ENCODE measurements at places on chromosomes 7 and 10.

- DNase-seq, result no peak
Measured at GRCh38 chr10:32489901-32490300, 44.0 kb downstream of the CCDC7 start.

DNA sequence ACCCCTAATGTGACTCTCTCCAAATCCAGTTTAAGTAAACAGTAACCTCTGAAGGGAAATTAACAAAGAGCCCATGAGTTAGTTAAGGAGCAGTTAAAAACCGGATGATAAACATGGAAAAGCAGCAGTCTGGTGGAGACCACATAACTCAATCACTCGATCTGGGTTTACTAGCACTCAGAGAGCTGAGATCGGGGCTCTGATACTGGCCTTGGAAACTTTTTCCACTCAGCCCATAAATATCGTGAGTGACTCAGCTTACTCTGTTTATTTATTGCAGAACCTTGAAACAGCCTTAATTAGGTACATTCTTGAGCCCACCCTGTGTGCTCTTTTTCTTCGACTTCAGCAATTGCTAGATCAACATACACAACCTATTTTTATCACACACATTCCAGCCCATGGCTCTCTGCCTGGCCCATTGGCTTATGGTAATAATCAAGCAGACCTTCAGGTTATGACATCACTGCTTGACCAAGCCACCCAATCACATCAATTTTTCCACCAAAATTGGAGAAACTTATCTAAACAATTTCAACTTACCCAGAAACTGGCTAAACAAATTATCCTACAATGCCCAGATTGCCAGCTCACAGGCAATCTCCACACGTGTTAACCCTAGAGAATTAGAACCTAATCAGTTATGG, 82.2 kb upstream of the GPR22 start:
- DNase-seq, result no peak

DNA sequence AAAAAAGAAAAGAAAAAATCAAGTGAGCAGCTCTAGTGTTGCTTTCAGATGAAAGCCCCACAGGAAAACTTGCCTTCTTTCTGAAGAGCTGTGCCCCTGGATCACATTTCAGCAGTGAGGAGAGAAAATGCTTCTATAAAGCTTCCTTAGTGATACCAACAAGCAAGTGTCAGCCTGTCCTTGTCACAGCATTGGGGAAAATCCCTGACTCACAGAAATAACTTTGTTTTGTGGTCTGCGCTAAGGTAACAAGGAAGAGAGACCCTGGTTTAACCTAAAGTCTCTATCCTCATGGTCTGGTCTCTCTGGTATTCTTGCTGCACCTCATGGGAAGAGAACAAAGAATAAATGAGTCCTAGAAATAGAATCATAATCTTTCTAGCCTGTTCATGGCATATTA, 885.2 kb upstream of the SORCS1 start:
- no peak for DNase-seq

DNA sequence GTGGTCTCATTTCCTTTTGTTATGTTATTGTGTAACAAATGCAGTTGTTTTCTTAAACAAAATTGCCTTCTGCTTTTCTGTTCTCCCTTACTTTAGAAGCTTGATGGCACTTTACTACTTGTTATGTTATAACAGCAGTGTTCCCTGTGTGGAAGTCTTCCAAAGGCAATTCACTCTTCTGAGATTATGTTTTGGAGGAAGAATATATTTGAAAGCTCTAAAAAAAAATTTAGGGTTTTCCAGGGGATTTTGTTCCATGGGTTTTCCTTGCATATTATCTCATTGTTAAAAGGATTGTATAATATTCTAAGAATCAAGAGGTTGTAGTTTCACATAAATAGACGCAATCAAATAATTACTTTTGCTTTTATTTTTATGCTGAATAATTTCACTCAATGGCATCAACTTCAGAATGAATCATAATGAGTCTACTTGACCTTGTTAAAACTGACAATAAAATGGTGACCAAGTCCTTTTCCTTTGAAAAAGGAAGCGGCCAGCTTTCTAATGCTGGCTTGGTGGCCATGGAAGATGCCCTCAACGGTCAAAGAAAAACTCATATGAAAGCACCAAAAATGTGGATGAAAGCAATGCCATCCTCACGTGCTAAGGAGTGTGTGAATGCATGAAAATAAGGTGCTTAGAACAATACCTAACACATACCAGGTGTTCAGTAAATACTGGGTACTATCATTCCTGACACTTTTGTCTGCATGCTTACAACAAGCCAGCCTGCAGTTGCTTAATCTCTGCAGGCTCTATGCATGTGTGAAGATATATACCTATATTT, 92.4 kb upstream of the KLF6 start:
- no peak for DNase-seq

GRCh38 chr10:51145375-51145774, 71.1 kb downstream of the PRKG1 start:
- no peak for DNase-seq

DNA sequence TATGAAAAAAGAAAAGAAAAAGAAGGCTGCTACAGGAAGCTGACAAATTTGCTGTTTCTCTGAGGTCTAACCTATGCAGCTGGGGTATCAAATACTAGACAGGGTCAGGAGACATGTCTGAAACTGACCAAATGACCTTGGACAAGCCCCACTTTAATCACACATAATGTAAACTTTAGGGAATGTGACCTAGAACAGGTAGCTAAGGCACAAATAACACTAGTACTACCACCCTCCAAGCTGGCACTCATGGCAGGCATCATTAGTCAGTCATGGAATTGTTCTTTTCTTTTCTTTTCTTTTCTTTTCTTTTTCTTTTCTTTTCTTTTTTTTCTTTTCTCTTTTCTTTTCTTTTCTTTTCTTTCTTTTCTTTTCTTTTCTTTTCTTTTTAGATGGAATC, 250.4 kb downstream of the KCNMA1 start:
- DNase-seq, result no peak

DNA sequence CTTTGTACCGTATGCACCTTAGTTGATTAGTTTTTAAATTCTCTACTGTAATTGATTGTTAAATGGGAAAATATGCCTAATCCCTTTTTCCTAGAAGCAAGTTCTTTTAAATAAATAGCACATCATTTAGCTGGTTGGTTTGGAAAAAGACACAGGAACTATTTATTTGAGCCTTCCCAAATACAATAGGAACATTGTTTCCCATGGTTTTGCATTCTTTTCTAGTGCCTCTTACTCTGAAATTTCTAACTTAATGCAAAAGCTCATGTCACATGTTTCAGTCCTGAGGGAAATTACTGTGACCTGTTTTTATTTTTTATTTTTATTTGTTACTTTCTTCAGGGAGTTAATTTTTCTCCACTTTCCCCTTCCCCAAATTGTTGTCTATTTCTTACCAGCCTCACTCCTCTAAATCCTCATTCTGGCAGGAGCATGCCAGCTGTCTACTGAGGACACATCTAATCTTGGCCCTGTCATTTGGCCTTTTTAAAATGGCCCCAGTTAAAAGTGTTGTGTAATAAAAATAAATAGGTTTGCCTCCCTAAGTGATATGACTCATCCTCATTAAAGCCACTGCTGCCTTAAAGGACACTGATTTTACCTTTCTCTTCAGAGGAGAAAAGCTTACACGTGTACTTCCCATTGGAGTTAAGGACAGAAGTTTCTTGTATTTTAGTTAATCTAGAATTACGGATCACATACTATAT, 94.5 kb downstream of the PPP1R3A start:
- DNase-seq, result no peak

- no peak for DNase-seq
Measured at GRCh38 chr7:51764976-51765375, 448.4 kb upstream of the COBL start.

DNA sequence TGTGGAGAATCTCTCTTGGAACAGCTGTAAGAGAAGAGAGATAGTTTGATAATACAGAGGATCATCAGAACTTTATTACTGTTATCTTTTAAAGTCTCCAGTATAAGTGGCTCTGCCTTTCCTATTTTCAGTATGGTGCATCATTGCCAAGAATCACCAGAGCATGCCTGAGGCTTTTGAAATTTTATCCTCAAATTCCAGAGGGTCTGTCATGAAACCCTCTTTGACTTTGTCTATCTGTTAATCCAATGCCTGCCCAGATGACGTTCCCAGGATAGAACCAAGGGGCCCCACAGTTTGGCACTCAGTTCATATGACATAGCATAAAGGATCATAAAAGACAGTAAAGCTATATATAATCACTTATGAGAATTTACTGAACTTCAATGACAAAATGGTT, 35.3 kb upstream of the SEMA3C start:
- DNase-seq, result no peak

DNA sequence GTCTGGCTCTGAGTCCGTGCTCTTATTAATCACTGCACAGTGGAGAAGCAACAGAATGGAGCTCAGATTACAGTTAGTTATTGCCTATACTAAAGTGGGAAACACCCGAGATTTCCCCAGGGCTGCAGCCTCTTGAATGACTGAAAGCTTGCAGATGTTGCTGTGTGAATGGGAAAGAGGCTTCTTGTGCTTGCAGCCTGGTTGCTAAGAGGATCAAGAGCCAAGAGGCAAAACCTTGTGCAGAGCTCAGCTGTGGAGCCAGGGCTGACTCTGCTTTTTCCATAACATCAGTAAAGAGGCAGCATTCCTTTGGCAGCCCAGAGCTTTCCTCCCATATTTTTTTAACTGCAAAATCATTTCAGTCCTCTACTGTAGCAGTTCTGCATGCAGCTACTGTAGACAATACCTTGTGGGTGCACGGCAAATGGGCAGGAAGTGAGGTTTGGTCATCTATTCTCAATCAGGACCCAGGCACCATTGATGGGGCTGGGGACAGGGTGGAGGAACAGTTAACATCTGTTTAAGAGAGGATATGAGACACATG, 86.5 kb downstream of the RALA start:
- DNase-seq, result peak; percentile 38

DNA sequence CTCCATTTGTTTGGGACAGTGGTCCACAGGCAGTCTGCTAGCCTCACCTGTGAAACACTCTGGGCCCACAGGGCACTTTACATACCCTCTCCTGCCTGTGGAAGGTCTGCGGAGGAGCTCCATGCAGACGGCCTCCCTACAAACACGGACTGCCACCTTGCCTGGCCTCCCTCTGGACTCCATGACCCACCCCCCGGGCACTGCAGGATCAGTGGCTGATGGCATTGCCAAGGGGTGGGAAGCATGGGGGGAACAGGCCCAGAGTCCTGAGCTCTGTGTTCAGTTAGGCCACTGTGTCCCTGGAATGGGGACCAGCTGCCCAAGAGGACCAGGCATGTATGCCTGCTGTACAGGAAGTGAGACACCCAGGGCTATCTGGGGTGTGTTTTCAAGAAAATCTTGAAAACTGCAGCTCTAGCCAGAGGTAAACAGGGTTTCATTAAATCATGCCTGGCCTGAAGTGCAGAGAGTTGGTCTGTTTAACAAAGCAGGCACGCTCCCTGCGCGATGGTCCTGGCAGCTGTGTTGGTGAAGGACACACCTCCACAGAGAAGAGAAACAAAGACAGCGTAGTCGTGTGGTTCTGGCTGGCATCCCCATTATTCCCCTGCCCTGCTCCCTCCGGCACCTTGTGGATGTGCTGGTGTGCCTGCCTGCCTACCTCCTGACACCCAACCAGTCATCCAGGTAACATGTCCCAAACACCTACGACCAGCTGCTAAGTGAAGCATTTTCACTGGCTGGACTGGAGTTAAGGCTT, 470.8 kb upstream of the ZMIZ1 start:
- no peak for DNase-seq

GRCh38 chr7:124557587-124557986, 208.0 kb downstream of the GPR37 start:
- no peak for DNase-seq

DNA sequence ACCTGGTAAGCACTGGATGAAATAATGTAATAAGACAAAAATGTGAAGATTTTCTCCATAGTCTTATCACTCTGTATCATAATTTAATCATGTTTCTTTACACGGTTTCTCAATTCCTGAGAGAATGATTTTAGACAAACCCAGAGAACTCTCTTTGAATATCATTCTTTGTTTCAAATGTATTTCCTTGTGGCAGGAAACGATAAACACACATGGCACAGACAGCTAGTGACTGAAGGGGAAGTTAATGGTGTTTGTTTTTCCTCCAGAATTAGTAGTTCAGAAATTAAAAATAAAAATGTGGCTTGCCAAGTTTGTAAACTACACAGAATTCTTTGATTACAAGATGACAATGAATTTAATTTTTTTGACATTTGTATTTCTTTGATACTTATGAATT, 163.7 kb upstream of the PRPS1L1 start:
- no peak for DNase-seq

DNA sequence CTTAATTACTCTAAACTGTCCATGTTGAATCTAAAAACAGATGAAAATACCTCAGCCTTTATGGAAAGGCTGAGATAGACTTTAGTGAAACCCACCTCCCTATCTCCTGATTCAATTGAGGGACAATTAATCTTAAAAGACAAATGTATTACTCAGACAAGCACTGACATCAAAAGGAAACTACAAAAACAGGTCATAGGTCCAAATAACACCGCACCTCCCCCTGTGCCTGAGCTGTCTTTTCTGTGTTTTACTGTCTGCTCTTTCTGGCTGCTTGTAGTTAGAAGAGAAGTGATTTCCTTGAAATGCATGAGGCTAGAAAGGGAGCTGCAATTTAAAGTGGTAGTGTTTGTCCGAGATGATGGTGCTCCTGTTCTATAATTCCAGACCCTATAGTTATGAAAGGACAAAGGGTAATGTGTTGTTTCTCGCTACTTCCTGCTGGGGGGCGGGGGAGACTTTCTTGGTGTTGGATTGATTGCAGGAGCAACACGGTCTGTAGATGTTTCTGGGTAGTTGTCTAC, 16.0 kb downstream of the AKR1C8 start:
- DNase-seq, result no peak

DNA sequence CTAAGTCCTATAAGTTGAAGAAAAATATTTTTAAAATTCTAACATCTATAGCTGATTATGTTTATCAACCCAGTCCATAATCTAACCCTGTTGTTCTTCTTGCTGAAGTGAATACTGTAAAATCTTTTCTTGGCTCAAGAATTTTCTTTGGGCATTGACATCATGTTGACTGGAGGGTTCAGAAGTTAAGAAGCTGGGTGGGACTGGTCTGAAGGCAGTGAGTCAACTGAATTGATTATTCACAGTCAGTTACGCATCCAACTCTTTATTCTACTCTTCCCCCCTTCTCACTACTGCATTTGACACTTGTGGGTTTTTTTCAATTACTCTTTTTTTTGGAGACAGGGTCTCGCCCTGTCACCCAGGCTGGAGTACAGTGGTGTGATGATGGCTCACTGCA, 31.0 kb downstream of the DENND2A start:
- DNase-seq, result no peak

GRCh38 chr7:17436126-17436525, 137.7 kb downstream of the AHR start:
- no peak for DNase-seq

GRCh38 chr7:128883622-128884448, 21.2 kb downstream of the ATP6V1F start:
- peak; percentile 94 for DNase-seq

GRCh38 chr7:16801111-16801542, 3.7 kb downstream of the AGR2 start:
- peak; percentile 41 for DNase-seq

All from GM13977 (cell line).